ENCODE measurements at places on chromosomes 4 and X.

GRCh38 chrX:24858004-24858746 lies 157.6 kb downstream of the ARX start:
- DNase-seq: peak; percentile 74

DNA sequence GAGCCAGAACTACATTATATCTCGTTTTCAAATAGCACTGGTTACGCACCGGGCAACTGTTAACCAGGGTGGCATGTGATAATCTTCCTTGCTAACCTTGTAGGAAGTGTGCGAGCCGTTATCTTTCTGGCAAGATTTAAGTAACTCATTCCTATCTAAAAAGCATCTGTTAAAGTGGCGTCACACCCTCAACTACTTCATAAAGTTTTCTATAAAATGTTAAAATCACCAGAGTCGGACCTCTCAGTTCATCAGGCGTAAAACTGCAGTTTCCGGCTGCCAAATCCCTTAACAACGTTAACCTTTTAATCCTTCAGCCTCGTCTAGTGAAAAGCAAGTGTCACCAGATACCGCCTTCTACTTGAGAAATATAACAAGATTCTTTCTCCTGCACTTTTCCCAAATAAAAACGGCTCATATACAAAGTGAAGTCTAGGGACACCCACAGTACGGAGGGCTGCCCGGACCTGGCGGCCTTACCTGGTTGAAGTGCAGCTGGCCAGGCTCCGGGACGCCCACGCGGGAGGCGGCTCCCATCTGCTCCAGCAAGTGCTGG lies 1.2 kb downstream of the SLC39A8 start:
- peak; percentile 55 for DNase-seq

DNA sequence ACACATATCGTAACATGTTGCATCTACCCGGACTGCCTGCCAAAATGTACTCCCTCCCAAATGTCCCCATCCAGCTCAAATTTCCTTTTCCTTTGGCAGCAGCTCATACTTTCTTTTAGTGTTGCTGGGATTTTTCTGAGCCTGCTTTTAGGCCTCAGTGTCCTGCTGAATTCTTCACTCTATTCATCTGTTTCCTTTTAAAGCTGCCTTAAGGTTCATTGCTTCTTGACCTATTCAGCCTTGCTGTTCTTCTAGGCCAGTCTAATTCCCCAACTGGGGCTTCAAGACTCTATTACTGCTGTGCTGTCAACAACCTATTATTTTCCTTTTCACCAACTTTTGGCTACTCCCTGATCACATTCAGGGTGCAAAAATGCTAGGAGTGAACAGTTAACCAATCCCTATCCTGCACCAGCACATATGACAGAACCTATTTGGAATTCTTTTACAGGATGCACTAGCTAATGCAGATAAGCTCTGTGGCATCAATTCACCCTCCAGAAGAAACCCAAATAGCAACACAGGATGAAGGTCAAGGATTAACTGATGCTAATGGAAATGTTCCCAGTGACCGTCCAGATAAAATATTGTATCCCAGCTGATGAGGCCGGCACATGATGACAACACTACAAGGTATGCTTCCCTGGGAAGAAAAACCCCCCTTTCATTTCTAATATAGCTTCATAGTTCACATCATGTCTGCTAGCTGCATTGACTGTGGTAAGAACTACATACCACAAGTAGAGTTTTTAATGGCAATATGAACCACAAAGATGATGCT lies 114.7 kb upstream of the TTC29 start:
- peak; percentile 57 for DNase-seq

- DNase-seq: peak; percentile 94
These were observed 920 bp downstream of the SETD7 start for GRCh38 chr4:139554893-139555704.

DNA sequence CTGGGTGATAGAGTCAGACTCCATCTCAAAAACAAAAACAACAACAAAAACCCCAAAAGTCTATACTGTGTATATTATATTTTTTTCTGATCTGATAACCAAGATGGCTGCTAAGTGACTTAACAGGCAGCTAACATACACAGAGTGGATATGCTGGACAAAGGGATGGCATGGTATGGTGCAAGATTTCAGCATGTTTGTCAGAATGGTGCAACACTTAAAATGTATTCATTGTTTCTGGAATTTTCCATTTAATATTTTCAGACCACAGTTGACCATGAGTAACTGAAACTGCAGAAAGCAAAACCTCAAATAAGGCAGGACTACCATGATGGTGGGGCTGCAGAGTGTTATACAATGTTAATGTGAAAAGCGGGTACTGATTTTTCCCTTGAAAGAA lies 6.1 kb upstream of the BOD1L1 start:
- peak; percentile 36 for DNase-seq

- DNase-seq: no peak
These were observed 1826.6 kb upstream of the AGA start for GRCh38 chr4:179268791-179269190.
